GF-D8 (cell line): ENCODE measurements at places on chromosomes 13 and 19.

DNA sequence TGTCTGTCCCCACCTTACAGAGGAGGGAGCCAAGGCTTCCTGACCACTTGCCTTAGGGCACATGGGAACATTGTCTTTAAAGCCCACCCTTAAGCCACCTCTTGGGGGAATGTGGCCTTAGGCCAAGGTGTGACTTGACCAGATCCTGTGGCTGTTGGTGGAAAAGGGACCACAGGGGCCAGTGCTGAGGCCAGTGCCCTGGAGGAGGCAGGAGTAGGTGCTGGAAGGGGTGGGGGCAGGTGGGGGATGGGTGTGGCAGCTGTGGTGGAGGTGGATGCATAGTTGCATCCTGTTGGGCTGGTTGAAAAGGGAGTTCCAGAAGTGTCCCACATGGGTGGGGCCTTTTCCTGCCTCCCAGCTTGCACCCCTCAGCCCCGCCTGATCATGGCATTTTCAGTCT, 44.8 kb downstream of the DNM2 start:
- no peak for DNase-seq

DNA sequence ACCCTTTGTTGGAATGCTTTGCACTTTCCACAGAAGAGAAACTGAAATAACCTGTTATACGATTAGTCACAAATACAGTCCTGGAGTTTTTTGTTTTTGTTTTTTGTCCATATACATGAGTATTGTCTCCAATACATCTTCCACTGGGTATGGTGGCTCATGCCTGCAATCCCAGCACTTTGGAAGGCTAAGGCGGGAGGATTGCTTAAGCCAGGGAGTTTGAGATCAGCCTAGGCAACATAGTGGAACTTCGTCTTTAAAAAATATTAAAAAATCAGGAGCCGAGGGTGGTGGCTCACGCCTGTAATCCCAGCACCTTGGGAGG, 25.0 kb downstream of the AP2S1 start:
- no peak for DNase-seq

DNA sequence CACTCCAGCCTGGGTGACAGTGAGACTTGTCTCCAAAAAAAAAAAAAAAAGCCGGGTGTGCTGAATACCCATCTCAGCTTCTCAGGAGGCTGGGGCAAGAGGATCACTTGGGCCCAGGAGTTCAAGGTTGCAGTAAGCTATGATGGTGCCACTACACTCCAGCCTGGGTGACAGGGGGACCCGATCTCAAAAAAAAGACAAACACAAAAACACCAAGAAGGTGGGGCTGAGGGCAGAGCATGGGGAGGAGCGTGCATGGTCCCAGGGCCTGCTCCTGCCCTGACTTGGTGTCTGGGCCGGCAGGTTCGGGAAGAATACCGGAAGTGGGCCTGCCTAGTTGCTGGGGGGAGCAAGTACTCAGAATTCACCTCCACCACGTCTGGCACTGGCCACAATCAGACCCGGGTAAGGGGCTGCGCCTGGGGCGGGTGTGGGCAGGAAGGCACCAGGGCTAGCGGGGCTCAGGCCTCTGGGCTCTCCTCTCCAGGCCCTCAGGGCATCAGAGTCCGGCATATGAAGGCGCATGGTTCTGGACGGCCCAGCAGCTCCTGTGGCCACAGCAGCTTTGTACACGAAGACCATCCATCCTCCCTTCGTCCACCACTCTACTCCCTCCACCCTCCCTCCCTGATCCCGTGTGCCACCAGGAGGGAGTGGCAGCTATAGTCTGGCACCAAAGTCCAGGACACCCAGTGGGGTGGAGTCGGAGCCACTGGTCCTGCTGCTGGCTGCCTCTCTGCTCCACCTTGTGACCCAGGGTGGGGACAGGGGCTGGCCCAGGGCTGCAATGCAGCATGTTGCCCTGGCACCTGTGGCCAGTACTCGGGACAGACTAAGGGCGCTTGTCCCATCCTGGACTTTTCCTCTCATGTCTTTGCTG, 11.3 kb downstream of the DDX39A start:
- no peak for DNase-seq

GRCh38 chr19:51789061-51789795, 5.7 kb upstream of the FPR3 start:
- no peak for DNase-seq

DNA sequence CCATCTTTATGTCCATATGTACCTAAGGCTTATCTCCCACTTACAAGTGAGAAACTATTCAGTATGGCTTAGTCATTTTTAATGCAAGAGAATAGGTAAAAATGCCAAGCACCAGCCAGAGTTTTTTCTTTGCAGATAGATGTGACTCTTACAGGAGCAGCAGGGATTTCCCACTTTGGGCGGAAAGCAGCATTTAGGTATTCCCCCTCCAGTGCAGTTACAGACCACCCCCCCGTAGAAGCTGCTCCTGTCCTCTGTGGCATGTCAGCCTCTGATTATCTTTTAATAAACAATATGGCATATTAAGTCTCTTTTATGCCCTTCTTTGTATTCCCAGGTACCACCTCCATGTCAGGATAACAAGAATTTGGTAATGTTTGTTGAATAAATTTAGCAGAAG, 24.7 kb upstream of the USPL1 start:
- DNase-seq = no peak

- no peak for DNase-seq
Observed at GRCh38 chr13:84946192-84946591, 853.0 kb downstream of the SLITRK6 start.

- DNase-seq = no peak
Observed at GRCh38 chr13:53104136-53104535, 75.5 kb downstream of the OLFM4 start.

DNA sequence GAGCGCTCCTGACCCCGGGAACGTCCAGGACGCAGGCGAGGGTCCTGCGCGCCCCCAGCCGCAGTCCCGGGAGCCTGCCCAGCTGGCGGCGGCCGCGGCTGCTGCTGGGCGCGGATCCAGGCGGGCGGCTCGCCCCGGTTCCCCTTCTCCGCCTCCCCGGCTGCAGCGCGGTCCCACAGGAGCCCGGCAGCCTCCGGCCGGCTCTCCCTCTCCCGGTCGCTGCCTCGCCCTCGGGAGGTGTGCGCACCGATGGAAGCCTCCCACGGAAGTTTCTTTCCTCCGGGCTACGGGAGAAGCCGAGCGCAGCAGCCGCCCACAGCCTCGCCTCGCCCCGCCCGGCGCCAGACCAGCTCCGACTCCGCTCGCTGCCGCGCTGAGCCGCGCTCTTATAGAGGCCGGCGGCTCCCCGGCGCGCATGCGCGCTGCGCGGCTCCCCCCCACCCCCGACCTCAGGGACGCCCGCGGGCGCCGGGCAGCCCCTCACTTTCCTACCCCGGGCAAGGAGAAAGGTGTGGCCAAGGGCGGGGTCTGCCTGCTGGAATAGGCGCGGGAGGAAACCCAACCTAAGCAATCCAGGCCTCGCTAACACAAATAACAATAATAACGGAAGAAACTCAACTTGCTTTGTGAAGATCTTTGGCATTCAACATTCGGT, at the start of gene SHISA2:
SHISA2 (minus strand) TSS at position 360 of the 655 bp plus-strand sequence. CDS start 1,041 bp downstream, outside the sequence.
- DNase-seq = no peak

- no peak for DNase-seq
Observed at GRCh38 chr19:10611907-10612306, 13.4 kb upstream of the SLC44A2 start.

DNA sequence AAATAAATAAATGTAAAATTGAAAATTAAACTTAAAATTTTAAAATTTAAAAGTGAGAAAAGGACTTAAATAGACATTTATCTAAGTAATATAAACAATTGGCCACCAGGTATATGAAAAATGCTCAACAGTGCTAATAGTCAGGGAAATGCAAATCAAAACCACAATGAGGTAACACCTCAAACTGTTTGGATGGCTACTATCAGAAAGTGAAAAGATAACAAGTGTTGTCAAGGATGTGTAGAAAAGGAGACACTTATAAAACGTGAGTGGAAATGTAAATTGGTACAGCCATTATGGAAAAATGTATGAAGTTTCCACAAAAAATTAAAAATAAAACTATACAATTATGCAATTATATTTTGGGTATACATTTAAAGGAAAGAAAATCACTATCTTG, 752.2 kb downstream of the EFNB2 start:
- DNase-seq = no peak

- no peak for DNase-seq
Observed at GRCh38 chr19:32702010-32702409, 10.4 kb downstream of the NUDT19 start.

- no peak for DNase-seq
Observed at GRCh38 chr19:43605875-43606568, 5.9 kb upstream of the SRRM5 start.

GRCh38 chr19:15330801-15331418, 1.4 kb downstream of the BRD4 start:
- no peak for DNase-seq

DNA sequence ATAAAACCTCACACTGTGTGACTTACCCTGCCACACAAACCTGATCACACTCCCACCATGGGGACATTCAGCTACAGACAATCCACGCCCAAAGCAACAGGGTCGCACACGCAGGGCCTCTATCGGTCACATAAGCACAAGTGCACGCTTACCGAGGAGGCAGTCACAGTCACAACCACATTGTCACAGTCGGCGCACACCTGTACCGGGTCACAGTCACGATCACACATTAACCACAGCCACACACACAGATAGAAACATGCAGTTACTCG, 579 bp downstream of the ZNF566 start:
- peak; percentile 26 for DNase-seq

DNA sequence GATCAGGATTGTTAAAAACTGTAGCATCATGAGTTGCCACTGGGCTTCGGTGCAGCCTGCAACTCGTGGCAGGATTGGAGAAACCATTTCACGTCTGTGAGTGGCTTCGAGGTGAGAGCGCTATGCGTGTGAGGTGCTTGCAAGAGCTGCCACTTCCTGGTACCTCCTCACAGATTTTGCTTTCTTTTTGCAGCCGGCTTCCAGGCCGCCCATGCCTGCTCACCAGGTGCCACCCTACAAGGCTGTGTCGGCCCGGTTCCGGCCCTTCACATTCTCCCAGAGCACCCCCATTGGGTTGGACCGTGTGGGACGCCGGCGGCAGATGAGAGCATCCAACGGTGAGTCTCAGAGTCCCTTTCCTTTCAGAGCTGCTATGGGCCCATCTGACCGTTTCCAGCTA, 57.9 kb upstream of the C1QTNF9 start:
- no peak for DNase-seq

- no peak for DNase-seq
Observed at GRCh38 chr19:41866284-41866683, 6.2 kb downstream of the RPS19 start.

GRCh38 chr13:51912091-51912490, 50.3 kb downstream of the CCDC70 start:
- DNase-seq = no peak

DNA sequence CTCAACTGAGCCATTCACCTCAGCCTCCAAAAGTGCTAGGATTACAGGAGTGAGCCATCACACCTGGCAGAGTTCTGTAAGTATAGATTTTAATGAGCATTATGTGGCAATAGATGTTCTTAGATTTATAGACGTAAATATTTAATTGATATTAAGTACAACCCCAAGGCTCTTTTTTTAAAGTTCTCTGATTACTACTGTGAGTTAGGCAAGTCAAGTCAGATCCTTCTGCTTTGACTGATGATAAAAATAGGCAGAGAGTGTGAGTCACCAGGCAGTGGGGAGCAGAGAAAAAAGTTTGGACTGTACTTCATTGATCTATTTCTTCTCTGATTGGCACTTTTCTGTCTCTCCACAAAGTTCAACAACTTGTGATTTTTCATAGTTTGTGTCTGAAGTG, 1379.9 kb downstream of the UQCRFS1 start:
- no peak for DNase-seq

GRCh38 chr19:19445911-19446361, 40.5 kb downstream of the GATAD2A start:
- no peak for DNase-seq

GRCh38 chr13:112241288-112241687, 134.9 kb upstream of the SPACA7 start:
- no peak for DNase-seq

- DNase-seq = no peak
Observed at GRCh38 chr13:110582421-110582954, 21.0 kb upstream of the RAB20 start.

DNA sequence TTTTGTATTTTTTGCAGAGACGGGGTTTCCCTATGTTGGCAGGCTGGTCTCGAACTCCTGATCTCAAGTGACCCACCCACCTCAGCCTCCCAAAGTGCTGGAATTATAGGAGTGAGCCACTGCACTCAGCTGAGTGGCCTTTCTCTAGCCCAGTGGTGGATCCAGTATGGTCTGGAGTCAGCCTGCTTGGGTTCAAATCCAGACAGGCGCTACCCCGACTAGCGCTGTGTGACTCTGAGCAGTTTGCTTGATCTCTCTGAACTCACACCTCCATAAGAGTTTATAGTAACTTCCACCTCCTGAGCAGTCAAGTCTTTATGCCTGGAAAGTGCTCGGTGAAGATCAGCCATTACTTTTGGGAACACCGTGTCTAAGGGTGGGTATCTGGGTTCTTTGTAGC, 10.4 kb downstream of the S1PR2 start:
- DNase-seq = no peak

DNA sequence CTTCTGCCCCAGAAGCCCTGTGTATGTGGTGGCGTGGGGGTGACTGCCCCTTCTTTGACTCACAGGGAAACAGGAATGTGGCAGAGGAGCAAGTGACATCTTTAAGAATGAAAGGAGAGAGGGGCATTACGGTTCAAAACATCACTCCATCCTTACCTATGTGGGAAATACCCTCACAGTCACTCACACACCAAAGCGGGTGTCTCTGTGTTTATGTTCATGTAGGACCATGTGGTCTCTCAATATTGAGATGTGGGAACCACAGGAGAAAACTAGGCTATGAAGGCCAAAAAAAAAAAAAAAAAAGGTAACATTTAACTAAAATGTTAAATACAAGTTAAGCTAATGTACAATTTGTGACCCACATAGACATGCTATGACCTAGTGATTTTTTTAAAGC, 153.6 kb upstream of the GPR12 start:
- no peak for DNase-seq

DNA sequence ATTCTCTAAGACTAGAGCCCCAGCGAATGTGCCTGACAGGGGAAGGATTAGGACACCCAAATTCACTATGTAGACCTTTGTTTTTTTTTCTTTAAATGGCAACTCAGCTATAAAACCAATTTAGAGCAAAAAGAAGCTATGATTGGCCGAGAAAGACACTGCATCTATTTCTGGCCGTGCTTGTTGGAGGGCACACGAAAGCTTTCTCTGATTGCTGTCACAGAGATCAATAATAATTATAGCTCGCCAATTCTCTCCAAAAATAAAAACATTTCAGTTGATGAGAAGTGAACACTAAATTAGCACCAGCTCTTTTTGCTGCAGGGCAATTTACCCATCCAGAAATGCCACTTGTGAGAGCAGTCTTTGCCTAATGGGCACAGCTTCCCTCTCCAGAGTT, 31.2 kb downstream of the CBY2 start:
- no peak for DNase-seq

DNA sequence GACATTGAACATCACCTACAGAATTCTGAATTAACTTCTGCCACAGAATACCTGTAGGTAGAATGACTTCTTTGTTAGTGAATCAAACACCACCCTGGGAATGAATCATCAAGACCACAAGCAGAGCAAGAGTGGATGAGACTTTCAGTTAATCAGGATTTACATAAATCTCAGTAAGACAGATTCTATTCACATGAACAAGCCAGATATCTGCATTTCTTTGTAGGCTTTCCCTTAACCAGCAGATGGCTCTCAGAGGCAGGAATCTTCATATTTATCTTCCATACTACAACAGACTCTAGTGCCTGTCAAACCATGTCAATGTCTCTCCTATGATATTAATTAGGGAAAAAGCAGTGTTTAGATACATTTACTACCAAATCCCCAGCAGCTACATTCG, 412.1 kb downstream of the KLF12 start:
- DNase-seq = no peak
